ENCODE measurements at places on chromosomes 1 and 21.

DNA sequence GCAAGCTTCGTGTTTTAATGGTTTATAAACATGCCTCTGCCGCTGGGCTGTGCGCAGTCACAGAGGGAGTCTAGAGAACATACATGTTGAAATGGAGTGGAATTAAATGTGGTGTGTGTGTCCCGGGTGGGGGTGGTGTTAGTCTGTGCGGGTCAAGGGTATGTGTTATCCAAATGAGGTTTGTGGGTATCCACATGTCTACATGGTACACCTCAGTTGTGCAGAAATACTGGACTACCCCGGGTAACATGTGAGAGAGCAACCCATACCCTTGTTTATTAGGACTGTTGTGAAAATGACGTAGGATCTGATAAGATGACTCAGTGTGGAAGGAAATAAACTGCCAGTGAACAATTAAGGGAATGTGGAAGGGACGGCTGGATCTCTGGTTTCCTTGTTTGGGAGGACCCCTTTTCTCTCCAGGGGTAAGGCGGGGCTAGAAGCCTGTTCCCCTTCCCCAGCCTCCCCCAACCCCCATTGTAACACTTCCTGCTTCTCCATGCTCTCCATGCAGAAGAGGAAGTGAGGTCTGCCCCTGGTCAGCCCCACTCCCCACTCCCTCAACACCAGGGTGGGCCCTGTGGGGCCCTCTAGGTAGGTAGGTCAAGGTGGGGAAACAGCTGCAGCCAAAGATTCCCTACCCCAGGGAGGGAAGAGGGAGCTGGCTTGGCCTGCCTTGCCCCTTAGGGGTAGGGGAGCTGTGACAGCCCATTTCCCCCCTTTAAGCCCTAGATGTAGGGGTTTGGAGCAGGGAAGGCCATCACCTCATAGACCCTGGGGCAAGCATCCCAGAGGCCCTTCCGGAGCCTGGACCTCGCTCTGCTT is 690 bp downstream of the EPS8L3 start:
- DNase-seq = no peak

- no peak for DNase-seq
Observed at GRCh38 chr1:99529002-99529401, 116.9 kb upstream of the PALMD start.

DNA sequence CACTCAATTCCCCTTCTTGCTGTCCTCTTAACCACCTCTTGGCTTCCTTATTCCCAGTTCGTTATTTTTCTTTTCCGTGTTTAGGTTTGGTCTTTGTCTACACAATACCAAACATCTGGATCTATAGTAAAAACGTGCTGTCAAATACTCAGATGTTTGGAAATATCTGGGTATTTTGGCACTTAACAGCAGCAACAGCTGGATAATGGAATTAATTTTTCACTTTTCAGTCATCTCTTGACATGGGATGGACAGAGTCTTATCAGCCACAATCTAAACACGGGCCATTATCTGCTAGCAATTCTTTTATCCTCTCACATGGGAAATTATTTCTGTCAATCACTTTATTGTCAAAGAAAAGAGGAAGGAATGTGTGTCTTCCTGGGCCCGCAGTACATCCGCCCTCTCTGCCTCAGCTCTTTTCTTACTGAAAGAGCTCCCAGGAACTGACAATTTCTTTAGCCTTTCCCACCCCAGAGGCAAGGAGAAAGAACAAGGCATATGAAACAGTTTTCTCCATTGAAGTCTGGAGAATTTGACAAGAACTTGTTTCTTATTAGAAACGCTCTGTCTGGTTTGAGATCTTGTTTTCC is 13.4 kb downstream of the NHLH2 start:
- no peak for DNase-seq

DNA sequence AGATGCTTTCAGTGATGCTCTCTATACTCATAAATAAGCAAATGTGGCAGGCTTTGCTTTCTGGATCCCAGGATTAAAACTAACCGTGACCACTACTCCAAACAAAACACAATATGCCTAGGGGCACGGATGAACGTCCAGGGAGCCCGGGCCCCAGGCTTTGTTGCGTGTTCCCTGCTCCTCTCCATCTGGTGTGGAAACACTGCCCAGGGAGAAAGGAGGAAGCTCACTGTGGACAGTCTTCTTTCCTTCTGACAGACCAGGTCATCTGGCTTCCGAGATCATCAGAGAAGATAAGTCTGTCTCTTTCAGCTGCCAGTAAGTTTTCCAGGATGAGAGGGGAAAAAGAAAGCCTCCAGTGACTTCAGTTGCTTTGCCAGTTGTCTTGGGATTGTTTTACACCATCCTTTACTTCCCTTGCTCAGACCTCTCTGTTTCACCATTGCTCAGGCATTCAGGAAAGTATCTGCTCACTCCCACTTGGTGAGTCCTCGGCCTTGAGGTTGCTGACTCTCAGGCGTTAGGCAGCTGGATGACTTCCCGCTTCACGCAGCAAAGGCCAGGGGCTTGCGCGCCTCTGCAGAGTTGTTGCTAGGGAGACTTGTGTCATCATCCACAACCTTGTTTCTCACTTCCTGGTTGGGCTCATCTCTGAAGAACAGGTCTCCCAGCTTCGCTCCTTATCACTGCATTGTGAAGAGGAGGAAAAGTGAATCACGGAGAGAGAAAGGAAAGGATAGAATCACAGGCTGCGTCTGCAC is 20.6 kb upstream of the PGD start:
- DNase-seq = no peak

GRCh38 chr1:7341145-7341905 is 429.8 kb upstream of the VAMP3 start:
- no peak for DNase-seq

DNA sequence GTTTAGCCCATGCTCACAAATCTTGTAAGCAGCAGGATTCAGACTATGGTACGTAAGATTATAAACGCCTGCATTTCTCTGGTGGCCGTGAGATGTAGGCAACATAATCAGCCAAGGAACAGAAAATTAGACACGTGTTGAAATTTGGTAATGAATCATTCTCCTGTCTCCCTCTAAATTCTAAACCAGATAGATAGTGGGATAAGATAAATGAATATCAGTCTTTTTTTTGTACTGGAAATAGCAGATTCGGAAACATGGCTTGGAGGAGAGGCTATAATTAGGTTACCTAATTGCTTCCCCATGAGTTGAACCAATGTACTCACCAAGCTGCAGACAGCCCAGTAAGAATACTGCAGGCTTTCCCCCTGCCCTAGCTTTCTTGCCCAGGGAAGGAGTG is 172.3 kb downstream of the TGFB2 start:
- no peak for DNase-seq

DNA sequence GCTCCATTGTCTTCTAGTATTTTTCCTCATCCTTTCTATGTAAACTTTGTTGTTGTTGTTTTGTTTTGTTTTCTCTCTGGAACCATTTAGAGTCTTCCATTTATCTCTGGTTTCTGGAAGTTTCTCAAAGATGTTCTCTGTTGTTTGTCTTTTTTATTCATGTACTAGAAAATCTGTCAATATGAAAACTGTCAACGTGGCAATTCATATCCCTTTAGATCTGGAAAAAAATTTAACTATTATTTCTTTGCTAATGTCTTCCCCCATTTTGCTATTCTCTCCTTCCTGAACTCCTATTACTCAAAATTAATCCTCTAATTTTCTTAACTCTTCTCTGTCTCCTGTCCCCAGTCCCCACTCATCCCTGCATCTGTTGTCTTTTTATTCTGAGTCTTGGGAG is 55.9 kb upstream of the LRRN2 start:
- no peak for DNase-seq

GRCh38 chr1:40362699-40363098 is 10.8 kb upstream of the SMAP2 start:
- no peak for DNase-seq

- DNase-seq = no peak
Observed at GRCh38 chr1:36784147-36784859, 250.0 kb downstream of the GRIK3 start.

DNA sequence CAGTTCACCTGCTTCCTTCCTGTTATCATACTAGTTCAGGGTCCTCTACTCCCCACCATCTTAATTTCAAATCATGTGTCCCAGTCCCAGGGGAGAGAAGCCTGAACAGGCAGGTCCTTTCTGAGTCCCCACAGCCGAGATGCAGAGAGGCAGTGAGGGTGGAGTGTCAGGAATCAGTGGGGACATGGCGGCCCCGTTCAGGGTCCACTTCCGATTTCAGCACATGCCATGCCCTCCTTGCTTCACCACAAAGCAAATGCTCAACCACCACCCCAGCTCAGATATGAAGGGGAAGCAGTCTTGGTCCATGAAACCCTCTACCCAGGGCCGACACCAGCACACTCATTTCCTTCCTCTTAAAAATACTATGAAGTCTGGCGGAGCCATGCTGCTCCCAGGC is 5.2 kb upstream of the SEMA4A start:
- DNase-seq = no peak

Data from activated naive CD4-positive, alpha-beta T cell (primary cell).